Activated T-helper 1 cell treated with anti-CD3 and anti-CD28 coated beads, Interleukin-2, amount 50 U/mL, for 16 hours (primary cell): ENCODE measurements at places on chromosomes 5 and 9.

- no peak for DNase-seq
Observed at GRCh38 chr9:126283799-126284465, 42.7 kb upstream of the MVB12B start.

DNA sequence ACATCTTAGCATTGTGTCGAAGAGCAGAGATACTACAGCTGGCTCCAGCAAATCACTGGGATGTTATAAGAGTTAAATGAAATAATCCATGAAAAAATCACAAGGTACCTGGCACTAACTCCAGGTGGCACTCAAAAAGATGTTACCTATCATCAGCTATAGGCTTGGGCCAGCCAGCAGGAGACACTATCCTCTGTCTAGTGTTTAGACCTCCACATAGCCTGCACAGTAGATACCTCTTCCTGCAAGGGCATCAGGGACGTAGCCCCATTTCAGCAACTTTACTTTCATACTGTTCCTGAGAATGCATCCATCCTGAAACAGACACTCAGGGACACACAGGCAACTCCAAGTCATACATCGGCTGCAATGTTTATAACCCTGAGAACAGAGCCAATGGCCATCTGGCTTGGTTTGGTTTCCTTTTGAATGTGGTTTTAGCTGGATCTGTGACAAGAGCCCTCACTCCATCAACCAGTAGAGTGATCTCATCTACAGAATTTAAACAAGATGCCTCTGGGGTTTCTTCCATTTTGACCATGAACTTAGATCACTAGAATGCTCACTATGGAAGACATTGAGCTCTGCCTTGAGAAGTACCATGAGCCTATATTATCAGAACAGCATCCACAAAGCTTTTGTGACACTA, 69.9 kb downstream of the TLE1 start:
- no peak for DNase-seq

GRCh38 chr5:22693121-22693520, 160.0 kb downstream of the CDH12 start:
- no peak for DNase-seq

GRCh38 chr5:43699910-43700309, 96.9 kb downstream of the NNT start:
- no peak for DNase-seq

- DNase-seq = no peak
Observed at GRCh38 chr5:83527221-83527620, 55.7 kb downstream of the VCAN start.

DNA sequence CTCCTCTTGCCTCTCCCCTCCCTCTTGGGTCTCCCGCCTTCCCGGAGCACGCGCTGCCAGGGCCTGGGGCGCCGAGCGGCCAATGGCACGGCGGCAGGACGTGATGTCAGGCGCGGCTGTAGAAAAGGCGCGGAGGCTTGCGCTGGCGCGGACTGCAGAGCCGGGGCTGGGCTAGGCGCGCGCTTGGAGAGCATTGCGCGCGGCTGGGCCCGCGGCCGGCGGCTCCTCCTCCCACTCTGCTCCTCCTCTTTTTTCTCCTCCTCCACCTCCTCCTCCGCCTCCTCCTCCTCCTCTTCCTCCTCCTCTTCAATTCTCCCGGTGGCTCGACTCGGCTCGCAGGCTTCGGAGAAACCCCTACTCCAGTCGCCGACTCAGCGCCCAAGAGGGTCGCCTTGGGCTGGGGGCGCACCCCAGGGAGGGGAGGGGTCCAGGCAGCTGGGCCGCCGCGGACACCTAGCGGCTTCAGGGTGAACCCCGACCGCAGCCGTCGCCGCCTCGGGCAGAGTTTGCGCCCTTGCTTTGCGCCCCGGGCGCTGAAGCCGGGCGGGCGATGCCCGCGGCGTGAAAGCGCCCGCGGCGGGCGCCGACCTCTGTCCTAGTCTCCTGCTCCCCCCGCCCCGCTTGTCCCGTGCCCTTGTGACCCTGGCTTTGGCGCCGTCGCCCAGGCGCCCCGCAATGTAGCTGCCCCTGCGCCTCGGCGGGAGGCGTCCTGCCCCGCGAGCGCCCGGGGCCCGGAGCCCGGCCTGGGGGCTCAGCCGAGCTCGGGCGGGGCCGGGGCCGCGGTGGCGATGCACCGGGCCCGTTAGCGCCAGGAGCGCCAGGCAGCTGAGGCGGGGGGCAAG, at the start of gene LHX2:
LHX2 (plus strand) TSS at position 309 of the 842 bp plus-strand sequence. CDS start 581 bp downstream, outside the sequence.
- DNase-seq = no peak
